Esophagus squamous epithelium (tissue), 5 donors: ENCODE measurements at places on chromosomes 2 and 18.

GRCh38 chr18:63241317-63241712 is 78.3 kb downstream of the BCL2 start:
- no peak for DNase-seq

- DNase-seq: no peak
These were observed 355.9 kb upstream of the KLHL29 start for GRCh38 chr2:23029111-23029510.

- no peak for DNase-seq
These were observed 11.2 kb upstream of the KLF11 start for GRCh38 chr2:10031886-10032745.

GRCh38 chr2:214193943-214194342 is 216.9 kb upstream of the VWC2L start:
- no peak for DNase-seq

DNA sequence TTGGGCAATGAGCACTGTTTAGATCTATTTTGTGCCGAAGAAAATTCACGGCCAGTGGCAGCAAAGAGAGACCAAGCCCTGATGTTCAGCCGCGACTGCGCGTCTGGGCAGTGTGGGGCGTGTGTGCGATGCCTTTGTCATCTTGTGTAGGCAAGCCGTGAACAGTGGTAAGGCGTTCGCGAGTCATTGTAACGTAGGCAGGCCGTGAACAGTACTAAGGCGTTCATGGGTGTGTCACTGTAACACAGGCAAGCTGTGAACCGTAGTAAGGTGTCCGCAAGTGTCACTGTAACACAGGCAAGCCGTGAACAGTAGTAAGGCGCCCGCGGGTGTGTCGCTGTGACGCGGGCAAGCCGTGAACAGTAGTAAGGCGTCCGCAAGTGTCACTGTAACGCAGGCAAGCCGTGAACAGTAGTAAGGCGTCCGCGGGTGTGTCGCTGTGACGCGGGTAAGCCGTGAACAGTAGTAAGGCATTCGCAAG is 99.9 kb downstream of the NFATC1 start:
- no peak for DNase-seq

GRCh38 chr2:135169900-135170753 is 118.0 kb downstream of the RAB3GAP1 start:
- no peak for DNase-seq
